ENCODE measurements at places on chromosomes 7 and 10. TPM values are rescaled to one million over a fixed set of nuclear protein-coding genes. Genes with fewer than 3 reads are reported as not detected.
A peak's percentile ranks its signal among the peaks of the same experiment; 100 is the strongest.

DNA sequence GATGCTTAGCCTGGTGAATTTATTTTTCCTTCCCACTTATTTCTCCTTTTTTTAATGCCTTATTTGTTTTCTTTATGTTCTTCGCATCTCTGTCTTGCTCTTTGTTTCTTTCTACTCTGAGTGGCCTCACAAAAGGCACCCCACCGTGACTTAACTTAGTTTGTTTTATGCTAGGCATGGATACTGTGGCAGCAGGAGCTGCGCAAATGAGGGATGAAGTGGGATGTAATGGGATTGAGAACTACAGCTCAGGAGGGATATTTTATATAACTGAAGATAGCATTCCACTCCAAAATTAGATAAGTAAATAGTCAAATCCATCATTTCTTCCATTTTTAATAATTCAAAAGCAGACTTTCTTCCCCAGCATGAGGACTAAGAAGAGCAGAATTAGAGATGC is 1.7 kb upstream of the CACNA2D1 start:
- H3K27me3 ChIP-seq = no peaks in the 10 kb centered on the region
- H3K4me1 ChIP-seq = no peaks in the 10 kb centered on the region
- DNase-seq = no peak
- no peaks in the 10 kb centered on the region for H3K36me3 ChIP-seq
- no peak overlapping the region for H3K4me3 ChIP-seq

Gene ADARB2
- 1.0 TPM for total RNA-seq

DNA sequence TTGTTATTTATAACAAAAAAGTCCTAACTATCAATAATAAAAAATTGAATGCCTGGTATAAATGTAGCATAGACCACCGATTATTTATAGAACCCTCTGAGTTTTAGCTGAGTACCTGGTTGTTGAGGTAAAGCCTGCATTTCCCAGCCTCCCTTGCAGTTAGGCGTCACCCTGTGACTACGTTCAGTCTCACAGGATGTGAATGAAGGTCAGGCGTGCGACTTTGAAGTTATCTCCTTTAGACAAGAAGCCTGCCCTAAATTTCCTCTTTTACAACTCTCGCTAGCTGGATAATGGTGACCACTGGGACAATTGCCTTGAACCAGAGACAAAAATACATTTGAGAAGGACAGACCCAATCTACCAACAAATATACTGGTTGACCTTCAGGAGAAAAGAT is 67.5 kb upstream of the TES start:
- H3K27me3 ChIP-seq = no peaks in the 10 kb centered on the region
- DNase-seq = no peak
- no peaks in the 10 kb centered on the region for H3K36me3 ChIP-seq
- no peak overlapping the region for H3K27ac ChIP-seq

Gene LAMTOR4
- 122 TPM for total RNA-seq

Gene HTR5A
- total RNA-seq = not detected

GRCh38 chr10:97401455-97401919 is 347 bp upstream of the RRP12 start:
- H3K36me3 ChIP-seq = peaks cover 1% of the 10 kb centered on the region
- H3K4me1 ChIP-seq = peaks cover 6% of the 10 kb centered on the region
- H3K27me3 ChIP-seq = no peaks in the 10 kb centered on the region

Gene CNTNAP2
- total RNA-seq = 0.13 TPM

GRCh38 chr10:125123476-125124114 is 36.8 kb downstream of the CTBP2 start:
- H3K27me3 ChIP-seq = no peaks in the 10 kb centered on the region
- peak overlapping the region; percentile 98 for H3K27ac ChIP-seq
- peaks cover 4% of the 10 kb centered on the region for H3K36me3 ChIP-seq
- H3K4me3 ChIP-seq = no peak overlapping the region
- peak; percentile 81 for DNase-seq
- no peaks in the 10 kb centered on the region for H3K4me1 ChIP-seq

- no peaks in the 10 kb centered on the region for H3K27me3 ChIP-seq
- H3K27ac ChIP-seq = no peak overlapping the region
- peak; percentile 76 for DNase-seq
Observed at GRCh38 chr10:69473304-69473990, 22.2 kb downstream of the TSPAN15 start.

Gene HOGA1
- total RNA-seq = 28.8 TPM

Gene ZNF248
- total RNA-seq = 11.6 TPM

DNA sequence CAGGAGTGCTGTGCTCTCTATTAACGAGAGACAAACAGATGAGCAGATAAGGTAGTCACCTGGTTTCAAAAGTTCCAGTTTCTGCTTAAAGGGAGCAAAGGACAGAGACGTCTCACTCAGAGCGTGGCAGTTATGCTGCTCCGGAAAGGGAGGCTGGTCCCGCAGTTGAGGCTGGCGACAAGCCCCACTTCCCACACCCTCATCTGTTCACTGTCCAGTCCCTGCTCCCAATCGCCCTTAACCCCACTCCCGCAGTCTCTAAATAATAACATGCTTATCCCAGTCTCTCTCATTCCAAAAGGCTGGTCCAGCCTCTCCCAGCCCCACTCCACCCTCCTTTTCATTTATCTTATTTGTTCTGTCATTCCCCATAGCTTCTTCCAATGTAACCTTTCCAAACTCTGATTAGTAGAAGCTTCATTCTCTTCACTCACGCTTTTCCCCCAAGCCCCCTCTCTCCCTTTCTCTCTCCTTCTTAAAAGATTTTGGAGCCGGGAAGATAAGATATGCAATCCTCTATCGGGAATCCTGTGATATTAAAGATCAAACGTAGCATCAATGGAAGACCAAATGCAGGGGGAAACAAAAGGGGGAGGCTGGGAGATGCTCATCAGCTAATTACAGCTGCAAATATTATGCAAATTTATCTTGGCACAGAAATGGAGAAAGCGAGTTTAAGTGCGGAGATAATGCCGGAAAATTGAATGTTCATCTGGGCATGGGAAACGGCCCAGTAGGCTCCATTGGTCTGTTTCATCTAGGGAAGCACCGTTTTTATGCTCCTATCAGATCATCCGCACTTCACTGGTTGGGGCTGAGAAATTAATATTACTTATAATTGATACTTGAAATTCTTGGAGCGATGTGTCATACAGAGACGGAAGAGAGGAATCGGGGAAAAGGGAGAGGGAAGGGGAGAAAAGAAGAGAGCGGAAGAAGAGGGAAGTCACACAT is 16.3 kb upstream of the GATA3 start:
- H3K36me3 ChIP-seq = no peaks in the 10 kb centered on the region
- no peak overlapping the region for H3K4me3 ChIP-seq
- DNase-seq = peak; percentile 38
- H3K27ac ChIP-seq = peak overlapping the region; percentile 44

Gene HMX2
- total RNA-seq = 0.25 TPM

DNA sequence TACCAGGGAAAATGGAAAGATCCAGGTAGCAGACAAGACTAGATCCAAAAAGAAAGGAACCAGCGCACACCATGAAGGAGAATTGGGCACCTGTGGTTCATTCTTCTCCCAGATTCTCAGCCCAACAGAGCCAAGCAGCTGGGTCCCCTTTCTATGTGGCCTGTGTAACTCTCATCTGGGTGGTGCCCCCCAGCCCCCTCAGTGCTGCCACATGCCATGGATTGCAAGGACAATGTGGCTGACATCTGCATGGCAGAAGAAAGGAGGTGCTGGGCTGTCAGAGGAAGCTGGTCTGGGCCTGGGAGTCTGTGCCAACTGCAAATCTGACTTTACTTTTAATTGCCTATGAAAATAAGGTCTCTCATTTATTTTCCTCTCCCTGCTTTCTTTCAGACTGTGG is 21.4 kb downstream of the PRSS2 start:
- H3K27me3 ChIP-seq = peaks cover 5% of the 10 kb centered on the region
- H3K36me3 ChIP-seq = no peaks in the 10 kb centered on the region
- no peak overlapping the region for H3K4me3 ChIP-seq

Gene ACBD7
- total RNA-seq = 0.50 TPM

DNA sequence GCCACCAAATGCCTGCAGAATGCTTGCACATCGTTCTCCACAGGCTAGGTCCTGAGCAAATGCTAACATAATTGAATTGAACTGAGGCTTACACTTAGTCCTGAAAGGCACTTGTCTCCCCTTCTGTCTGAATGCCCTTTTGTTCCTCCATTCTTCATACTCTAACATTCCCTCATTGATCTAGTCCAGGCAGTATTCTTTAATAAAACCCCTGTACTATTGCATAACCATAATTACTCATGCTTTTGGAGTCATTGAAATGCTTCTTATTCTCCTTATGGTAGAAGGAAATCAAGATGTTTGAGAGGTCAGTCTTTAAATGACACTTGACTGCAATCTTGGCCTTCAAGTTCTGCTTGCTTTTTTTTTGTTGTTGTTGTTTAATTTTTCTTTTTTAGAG is 7.1 kb downstream of the PI4K2A start:
- H3K27ac ChIP-seq = no peak overlapping the region
- H3K4me3 ChIP-seq = no peak overlapping the region
- H3K4me1 ChIP-seq = peaks cover 5% of the 10 kb centered on the region
- no peaks in the 10 kb centered on the region for H3K27me3 ChIP-seq

- H3K27me3 ChIP-seq = no peaks in the 10 kb centered on the region
- no peak for DNase-seq
- H3K4me3 ChIP-seq = no peak overlapping the region
- H3K27ac ChIP-seq = no peak overlapping the region
Observed at GRCh38 chr10:88309365-88309764, 273.8 kb downstream of the RNLS start.

Gene FRMD4A
- 68.2 TPM for total RNA-seq

DNA sequence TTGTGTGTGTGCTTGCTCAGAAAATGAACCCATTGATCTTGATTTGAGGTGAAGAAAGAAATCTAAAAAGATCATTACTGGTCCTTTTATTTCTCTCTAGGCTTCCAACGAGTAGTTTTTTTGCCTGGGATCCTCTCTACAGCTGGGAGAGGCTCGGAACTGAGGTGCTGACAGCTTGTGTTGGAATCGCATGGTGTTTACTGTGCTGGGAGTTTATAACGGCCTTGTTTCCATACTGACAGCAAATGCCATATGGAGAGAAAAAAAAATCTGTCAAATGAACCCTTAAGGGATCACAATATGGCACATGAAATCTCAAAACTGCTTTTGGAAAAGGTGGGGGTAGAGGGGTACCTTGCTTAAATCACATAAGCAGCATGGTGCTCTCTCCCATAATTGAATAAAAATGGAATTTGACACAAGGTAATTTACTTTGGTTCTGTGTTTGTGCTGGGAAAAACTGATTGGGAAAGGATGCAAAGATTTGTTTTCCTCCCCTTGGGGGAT is 165.0 kb downstream of the RGS10 start:
- DNase-seq = no peak
- no peak overlapping the region for H3K4me3 ChIP-seq

Gene NRP1
- 243 TPM for total RNA-seq

DNA sequence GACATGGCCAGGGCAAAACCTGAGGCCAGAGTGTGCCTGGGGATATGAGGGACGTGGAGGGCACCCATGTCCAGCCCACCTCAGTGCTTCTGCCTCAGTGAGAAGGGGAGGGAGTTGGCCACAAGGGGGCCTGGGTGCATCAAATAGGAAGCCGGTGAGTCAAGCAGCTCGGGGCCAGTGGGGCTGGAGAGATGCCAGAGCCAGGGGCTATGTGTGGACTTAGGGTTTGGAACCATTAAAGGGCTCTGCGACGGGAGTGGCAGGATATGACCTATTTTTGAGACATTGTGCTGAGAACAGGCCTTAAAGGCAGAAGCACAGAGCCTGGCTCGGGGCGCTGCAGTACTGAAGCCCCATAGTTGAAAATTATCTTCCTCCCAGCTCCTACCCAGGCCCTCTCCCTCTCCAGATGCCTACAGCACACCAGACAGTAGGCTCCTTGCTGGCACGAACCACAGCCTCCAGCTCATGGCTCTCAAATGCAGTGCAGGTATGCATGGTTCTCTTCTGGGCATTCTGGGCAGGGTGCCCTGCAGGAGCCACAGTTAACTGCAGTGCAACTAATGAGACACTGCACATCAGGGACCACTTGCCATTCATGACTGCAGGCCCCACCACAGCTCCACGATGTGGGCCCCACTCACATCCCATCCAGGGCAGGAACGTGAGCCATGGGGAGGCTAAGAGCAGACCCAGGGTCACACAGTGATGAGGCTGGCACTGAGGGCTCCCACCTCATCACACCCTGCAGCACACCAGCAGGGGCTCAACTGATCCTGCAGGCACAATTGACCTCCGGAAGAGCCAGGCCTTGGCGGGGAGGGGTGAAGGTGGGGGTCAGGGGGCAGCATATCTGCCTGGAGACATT is 7.2 kb upstream of the PGAM2 start:
- H3K4me1 ChIP-seq = no peaks in the 10 kb centered on the region
- H3K27me3 ChIP-seq = no peaks in the 10 kb centered on the region
- H3K27ac ChIP-seq = no peak overlapping the region
- peak; percentile 73 for DNase-seq
- H3K4me3 ChIP-seq = no peak overlapping the region
- H3K36me3 ChIP-seq = no peaks in the 10 kb centered on the region

GRCh38 chr7:69801729-69802682 is 203.7 kb downstream of the AUTS2 start:
- peaks cover 3% of the 10 kb centered on the region for H3K4me1 ChIP-seq
- no peaks in the 10 kb centered on the region for H3K27me3 ChIP-seq
- no peak overlapping the region for H3K27ac ChIP-seq
- no peak overlapping the region for H3K4me3 ChIP-seq

Data from kidney (tissue), 22 donors.